CD14-positive monocyte (primary cell): ENCODE measurements at places on chromosomes 2 and 18.

GRCh38 chr2:63051795-63052333 lies 1.2 kb downstream of the OTX1 start:
- no peak for DNase-seq

DNA sequence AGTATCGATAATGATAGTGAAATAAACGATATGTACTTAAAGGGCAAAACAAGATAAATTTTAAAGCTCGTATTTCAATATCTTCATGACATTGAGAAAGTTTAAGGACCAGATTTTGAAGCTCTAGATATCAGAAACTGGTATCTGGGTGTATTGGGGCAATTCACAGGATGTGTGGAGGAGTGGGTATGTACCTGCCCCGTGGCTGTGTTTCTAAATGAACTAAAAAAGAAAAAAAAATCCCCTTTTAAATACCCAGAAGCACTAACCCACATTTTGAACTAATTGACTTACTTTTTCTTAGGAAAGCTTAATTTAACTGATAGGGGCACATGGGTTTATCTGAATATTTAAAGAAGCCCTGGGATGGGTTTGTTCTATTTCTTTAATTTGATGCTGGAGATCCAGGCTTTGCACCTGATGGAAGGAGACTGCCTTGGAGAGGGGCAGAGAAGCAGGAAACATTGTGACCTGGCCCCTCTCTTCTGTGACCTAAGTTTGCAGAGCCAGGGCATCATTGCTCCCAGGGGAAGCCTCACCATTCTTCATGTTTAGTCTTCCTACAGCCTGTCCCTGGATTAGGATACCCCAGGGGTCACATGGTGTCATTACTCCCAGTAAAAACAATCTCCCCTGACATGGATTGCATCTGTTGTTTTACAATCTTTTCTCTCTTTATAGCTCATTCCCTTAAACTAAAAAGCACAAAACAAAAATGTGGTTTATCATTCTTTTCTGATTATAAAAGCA lies 7.6 kb upstream of the KCTD1 start:
- no peak for DNase-seq

DNA sequence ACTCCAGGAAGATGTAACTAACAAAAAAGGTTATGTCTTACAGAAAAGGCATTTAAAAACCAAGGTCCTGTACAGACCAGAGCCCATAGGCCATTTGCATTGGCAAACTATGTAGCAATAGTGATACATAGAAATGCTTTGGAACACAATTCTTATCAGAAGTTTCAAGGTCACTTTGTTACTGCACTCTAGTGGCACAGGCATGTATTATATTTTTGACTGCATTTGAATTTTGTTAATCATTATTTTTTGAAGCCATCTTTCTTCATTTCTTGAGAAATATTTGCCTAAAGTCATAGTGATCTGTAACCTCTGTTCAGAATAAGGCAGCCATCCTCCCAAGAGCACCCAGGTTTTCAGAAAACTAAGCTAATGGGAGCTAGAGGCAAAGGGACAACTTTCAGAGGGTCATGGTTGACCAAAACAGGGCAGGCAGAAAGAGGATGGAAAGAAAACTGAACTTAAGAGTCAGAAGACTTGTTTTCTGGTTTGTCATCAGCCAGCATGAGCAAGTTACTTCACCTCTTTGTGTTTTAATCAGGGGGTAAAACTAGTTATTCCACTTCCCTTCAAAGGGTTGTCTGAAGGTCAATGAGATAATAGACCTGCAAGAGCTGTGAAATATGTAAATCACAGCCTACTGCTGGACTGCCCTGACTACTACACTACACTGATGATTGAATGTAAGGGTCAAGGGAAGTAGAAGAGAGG lies 41.5 kb downstream of the SLC38A11 start:
- no peak for DNase-seq

- no peak for DNase-seq
Observed at GRCh38 chr2:88667219-88667618, 24.3 kb upstream of the RPIA start.

DNA sequence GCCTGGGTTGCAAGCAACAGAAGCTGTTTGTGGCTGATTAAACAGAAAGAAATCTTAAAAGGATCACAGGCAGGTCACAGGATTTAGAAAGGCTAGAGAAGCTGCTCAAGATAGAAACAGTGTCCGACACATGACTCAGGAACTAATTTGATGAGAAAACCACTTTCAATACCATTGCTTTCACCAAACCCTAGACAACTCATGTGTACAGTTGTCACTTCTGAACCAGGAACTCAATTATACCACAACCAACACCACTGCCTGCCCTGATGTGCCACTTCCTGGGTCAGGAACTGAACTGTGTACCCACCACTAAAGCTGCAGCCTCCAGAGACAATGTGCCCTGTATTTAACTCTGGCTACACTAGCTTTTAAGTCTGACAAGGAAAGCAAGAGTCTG lies 56.0 kb downstream of the TMEM247 start:
- peak; percentile 64 for DNase-seq

- no peak for DNase-seq
Observed at GRCh38 chr2:239441261-239442078, 40.6 kb upstream of the HDAC4 start.

GRCh38 chr18:63016270-63016669 lies 300.9 kb downstream of the PHLPP1 start:
- peak; percentile 22 for DNase-seq

DNA sequence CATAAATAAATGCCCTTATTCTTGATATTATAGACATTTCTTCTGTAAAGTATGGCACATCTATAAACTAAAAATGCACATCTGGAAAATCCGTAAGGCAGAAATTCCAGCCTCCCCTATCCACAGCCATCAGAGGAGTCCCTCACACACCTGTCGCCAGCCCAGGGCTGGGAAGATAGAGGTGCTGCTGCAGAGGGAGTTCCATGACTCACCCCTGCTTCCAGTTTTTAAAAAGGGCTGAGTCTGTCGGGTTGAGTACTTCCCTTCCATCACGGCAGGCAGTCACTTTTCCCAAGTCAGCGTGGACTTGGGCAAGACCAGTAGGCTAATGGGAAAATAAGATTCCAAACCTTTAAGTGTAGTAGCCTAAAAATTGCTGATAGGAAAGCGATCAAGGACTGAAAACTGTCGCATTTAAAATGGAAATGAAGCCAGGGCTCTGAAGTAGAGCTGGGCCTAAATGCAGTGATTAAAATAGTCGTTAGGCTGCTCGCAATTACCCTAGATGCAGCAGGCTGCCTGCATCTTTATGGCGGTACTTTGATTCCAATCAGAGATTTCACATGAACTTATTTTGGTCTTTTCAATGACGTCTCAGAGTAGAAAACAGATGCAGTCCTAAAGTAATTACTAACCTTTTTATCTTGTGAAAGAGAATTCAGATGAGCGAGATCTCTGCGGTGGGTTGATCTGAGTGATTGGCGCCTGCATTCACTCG lies 280.5 kb downstream of the AGAP1 start:
- DNase-seq = no peak

GRCh38 chr18:37871561-37871960 lies 306.0 kb upstream of the CELF4 start:
- no peak for DNase-seq

- no peak for DNase-seq
Observed at GRCh38 chr18:3360211-3360610, 89.8 kb upstream of the TGIF1 start.

- no peak for DNase-seq
Observed at GRCh38 chr18:79750980-79751571, 46.7 kb upstream of the KCNG2 start.

- no peak for DNase-seq
Observed at GRCh38 chr2:158953454-158953853, 15.0 kb upstream of the TANC1 start.

DNA sequence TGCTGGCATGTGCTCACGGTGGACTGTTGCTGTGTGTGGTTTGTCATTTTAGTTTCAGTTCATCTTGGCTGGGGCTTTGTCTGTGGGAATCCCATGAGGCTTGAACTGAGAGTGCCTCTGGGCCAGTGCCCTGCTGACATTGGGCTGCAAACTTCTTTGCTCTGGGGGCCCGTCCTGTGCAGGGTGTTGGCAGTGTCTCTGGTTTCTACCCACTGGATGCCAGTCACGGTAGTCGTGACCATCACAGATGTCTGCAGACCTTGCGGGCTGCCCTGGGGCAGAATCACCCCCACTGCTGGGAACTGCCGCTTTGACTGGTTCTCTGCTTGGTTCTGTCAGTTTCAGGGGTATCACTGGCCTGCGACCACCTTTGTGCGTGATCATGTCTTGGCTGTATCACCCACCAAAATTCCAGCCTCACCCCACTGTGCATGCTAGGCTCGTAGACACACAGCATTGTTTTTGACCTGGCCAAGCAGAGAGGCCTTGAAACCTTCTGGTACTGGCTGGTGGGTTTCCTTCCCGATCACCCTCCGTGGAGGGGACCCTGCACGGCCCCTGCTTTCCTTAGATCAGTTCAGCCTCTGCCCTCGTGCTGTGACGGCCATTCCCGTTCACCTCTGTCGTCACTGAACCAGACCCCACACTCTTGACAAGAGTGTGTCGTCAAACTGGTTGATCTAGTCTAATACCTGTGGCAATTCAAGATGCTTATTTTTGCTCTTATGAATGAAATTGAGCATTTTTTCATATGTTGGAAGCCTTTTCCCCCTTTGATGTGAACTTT lies 57.6 kb downstream of the KCNG2 start:
- DNase-seq = no peak

DNA sequence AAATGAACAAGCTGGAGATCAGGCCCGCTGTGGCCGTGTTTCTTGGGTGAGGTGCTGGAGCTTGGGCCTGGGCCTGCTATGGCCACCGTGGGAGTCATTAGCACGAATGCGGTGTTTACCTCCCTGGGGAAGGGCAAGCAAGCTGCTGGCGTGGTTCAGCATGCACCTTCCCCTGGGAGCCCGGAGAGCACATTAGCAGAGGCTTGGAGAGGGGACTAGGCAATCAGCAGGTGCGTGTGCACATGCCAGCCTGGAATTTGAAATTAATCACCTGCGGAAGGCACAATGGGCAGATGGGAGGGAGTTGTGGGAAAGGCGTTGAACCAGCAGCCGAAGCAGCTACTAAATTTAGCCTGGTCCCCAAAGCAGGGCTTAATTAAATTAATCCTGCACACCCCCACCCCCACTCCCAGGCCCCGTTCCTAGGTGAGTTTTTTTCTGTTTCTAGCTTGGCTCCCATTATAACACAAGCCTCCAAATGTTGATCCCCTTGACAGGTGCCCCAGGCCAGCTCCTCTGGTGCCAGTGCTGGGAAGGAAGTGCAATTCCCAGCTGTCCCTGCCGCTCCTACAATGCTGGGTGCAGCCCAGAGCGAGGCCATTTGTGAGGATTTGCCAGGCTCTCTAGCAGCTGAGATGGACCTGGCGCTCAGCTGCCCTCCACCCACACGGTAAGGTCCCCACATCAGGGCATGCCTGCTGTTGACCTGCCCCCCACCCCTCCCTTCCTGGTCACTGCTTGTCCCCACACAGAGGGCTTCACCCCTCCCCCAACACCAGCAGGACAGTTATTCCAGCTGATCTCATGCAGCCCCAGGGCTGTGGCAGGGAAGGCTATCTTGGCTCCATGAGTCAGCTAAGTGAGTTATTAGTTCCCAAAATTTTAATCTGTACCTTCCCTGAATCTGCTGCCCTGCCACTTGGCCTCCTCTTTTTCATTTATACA lies 115.0 kb downstream of the ZBTB7C start:
- DNase-seq = no peak

- no peak for DNase-seq
Observed at GRCh38 chr2:46692316-46692715, 213.0 kb downstream of the TMEM247 start.

DNA sequence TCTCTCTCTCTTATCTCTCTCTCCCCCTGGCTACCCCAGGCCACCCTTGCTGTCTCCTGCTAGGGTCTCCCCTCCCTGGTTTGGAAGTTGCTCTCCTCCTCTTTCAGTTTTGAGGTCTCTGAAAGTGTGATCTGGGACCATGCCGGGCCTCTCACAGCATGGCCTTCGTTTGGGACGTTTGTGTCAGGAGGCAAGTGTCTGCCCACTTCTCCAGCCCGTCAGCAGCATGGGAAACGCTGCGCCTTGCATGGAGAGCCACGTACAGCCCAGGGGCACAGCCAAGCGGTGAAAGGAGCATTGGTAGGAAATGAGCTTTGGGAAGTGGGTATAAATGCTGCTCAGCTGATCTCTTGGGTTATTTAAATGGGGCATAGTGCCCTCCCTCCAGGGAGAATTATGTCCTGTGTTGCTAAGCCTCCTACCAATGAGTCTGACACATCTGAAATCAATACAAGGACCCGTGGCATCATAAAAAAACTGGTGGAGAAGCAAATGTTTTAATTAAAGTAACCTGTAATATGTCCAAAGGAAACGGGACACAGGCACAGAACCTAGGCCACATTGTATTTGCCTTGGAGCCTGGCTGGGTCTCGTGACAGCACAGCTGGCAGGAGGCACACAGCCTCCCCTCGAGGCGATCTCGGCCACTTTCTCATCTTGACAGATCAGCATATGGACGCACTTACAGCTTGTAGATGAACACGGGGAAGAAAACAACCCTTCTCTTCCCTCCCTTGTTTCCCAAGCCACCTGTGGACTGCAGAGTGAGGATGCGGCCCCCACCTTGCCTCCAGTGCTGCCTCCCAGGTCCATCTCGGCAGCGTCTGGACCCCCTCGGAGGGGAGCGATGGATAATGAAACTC lies 72.7 kb downstream of the SH3RF3 start:
- DNase-seq = no peak

DNA sequence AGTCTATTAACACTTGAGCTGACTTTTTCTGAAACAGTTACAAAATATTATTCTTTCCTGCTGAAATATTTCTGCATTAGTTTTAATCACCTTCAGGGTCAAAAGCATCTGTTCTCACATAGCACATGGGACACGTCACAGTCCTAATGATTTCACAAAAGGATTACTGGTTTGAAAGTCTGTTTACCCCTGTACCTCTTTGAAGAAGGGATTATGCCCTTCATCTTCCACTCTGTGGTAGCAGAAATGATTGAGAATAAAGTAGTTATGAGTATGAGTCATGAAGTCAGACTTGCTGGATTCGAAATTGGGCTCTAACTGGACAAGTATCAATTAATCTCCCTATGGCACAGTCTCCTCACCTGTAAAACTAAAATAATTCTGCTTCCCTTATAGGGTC lies 121.2 kb downstream of the SATB2 start:
- DNase-seq = no peak

DNA sequence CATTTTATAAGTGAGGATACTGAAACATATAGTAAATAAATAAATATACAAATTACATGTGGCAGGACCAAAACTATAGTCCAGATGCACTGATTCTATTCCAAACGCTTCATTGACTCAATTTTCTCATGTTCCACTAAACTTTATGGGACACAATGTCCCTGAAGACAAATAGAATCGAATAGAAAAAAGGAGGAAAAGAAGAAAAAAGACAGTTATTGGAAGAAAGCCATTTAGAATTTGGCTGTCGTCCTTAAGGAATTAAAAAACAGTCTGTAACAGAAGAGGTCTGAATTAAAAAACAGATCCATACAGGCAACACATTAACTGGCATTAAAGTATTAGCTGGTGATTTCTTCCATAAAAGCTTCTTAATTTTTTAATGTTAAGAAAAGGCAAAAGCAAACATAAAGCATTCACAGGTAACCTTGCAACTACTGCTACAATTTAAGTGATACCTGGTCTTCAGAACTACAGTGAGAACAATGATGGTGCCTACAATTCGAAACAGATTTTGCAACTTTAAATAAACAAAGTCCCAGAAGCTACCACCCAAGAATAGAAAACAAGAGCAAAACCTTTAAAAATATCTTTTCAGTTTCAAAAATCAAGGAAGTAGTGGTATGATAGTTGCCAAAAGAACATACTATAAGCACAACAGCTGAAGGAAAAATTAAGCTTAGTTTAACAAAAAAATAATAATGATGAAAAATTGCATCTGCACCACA lies 17.4 kb upstream of the CHAC2 start:
- no peak for DNase-seq
